Ecto neural progenitor cell (in vitro differentiated cells): ENCODE measurements at places on chromosomes 3 and 15.

DNA sequence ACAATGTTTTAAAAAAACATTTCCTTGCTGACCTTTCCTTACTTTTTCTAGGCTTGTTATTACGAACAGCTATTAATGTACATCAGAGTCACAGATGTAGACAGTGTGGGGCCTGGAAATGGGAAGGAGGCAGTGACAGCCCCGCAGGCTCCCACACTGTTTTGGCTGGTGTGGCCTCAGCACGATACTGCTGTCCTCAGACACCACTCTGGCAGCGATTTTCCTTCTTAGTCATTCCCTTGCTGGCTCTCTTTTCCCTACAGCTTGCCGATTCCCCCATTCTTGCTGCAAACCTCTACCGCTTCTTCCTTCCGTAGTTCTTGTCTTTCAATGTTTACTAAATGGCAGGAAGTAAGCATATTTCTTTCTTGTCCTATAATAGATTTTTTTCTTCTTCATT, 113.1 kb downstream of the ABI3BP start:
- no peak for DNase-seq

DNA sequence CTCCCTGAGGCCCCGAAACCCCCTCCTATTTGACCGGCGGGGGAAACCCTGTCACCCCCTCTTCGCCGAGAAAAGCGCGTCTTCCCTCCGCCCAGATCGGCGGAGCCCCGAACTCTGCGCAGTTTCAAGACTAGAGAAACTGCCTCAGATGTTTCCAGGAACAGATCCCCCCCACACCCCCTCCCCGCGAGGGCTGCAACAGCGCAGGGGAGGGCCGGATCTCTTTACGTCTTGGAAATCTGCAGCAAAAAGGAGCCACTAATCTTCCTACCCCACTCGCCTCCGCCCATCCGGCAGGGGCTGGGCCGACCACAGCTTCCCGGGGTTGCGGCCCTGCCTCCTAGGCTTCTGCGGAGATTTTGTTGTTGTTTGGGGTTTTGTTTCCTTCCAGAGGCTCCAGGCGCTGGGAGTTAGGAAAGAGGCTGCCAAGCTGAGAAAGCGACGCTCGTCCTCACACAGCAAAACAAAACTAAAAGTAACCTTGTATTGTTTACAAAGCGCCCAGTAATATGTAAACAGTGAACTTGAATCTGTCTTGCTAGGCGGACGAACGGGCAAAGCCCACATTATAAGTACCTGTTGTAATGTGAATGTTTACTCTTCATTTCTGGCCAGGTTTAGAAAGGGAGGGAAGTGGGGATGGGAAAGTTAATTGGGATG, 2.2 kb downstream of the FOXB1 start:
- peak; percentile 90 for DNase-seq

GRCh38 chr3:149908424-149908957, 62.2 kb downstream of the PFN2 start:
- DNase-seq: no peak

- peak; percentile 28 for DNase-seq
These were observed 63.3 kb downstream of the KLHL6 start for GRCh38 chr3:183491923-183492848.

DNA sequence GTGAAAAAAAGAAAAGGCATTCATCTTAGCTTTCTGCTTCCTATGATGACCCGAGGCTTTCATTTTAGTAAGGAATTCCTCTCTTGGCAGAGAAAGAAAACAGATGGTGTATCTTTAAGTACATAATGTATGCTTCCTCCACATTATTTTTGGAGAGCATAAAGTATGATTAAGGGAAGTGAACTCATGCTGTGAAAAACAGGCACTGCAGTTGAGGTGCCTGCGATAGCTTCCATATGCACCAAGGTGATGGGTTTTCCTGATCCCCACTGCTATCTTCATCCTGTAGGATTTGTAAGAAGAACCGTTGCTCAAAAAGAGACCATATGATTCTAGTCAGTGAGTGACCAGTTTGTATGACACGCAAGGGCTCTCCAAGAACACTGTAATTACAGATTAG, 411.5 kb upstream of the MCTP2 start:
- DNase-seq: no peak

GRCh38 chr3:72310419-72311380, 525.8 kb upstream of the PROK2 start:
- no peak for DNase-seq

DNA sequence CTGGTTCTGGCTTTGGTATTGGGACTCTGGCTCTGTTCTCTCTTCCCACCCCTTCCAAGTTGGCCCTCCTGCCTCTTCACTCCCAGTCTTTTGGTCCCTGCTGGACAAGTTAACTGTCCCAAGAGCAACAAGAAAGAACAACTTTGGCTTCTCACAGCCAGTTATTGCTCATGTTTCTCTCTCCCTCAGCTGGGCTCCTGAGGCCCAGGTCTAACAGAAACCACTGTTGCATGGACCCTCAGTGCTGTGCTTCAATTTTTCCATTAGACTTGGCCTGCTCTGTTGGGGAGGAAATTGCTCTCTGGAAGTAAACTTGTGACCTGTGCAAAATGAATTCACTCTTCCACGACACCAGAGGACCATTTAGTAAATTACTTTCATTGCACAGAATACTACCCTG, 64.5 kb downstream of the CHST2 start:
- no peak for DNase-seq

DNA sequence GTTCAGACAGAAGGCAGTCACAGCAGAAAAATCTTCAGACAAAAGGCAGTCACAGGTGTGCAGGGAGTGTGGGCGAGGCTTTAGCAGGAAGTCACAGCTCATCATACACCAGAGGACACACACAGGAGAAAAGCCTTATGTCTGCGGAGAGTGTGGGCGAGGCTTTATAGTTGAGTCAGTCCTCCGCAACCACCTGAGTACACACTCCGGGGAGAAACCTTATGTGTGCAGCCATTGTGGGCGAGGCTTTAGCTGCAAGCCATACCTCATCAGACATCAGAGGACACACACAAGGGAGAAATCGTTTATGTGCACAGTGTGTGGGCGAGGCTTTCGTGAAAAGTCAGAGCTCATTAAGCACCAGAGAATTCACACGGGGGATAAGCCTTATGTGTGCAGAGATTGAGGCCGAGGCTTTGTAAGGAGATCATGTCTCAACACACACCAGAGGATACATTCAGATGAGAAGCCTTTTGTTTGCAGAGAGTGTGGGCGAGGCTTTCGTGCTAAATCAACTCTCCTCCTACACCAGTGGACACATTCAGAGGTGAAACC, 27.6 kb downstream of the ZNF589 start:
- no peak for DNase-seq

GRCh38 chr3:170419557-170420087, 954 bp downstream of the CLDN11 start:
- DNase-seq: peak; percentile 73

GRCh38 chr15:91553196-91553854, 300.2 kb upstream of the SLCO3A1 start:
- DNase-seq: no peak

DNA sequence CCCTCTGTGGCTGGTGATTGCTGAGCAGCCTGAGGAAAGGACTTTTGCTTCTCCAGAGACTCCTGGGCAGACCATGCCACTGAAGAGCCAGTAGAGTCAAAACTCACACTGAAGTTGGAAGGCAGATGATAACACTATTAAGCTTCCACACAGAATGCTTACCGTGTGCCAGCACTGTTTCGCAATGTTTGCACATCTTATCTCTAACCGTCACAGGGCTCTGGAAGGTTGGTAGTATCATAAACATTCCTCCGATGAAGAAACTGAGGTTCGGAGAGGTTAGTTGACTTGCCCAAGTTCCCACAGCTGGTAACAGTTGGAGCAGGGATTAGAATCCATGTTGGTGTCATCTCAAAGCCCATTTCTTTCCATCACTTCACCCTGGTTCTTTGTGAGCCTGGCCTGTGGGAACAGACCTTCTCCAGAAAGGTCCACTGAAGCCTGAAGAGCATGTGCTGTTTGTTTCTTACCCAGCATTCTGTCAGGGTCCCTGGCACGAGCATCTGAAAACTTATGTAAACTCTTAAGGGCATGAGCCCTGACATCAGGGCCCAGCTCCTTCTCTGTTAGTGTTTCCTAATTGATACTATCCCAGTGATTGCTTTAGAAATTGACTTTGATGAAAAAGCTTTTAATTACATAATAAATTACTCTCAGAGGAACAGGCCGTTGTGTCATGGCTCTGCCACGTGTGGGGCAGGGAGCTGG, 77.0 kb upstream of the PRR23C start:
- DNase-seq: peak; percentile 17

- peak; percentile 61 for DNase-seq
These were observed 75.0 kb downstream of the STARD9 start for GRCh38 chr15:42650208-42651066.

- DNase-seq: no peak
These were observed 110.9 kb downstream of the EDEM1 start for GRCh38 chr3:5298453-5298852.

GRCh38 chr3:157225001-157225400, 65.1 kb upstream of the CCNL1 start:
- no peak for DNase-seq

- DNase-seq: peak; percentile 63
These were observed 452 bp upstream of the SV2B start for GRCh38 chr15:91099616-91099994.

- no peak for DNase-seq
These were observed 514.6 kb upstream of the CNTN3 start for GRCh38 chr3:75129101-75129500.

- no peak for DNase-seq
These were observed 156.7 kb downstream of the CACNA2D3 start for GRCh38 chr3:54279005-54279583.

GRCh38 chr3:77513542-77513941, 473.6 kb downstream of the ROBO2 start:
- no peak for DNase-seq

- DNase-seq: no peak
These were observed 125.6 kb downstream of the P3H2 start for GRCh38 chr3:189995129-189995528.

- no peak for DNase-seq
These were observed 295.0 kb upstream of the RORA start for GRCh38 chr15:61524086-61524485.
